ENCODE measurements at places on chromosomes 6 and 20.
A peak's percentile ranks its signal among the peaks of the same experiment; 100 is the strongest.

DNA sequence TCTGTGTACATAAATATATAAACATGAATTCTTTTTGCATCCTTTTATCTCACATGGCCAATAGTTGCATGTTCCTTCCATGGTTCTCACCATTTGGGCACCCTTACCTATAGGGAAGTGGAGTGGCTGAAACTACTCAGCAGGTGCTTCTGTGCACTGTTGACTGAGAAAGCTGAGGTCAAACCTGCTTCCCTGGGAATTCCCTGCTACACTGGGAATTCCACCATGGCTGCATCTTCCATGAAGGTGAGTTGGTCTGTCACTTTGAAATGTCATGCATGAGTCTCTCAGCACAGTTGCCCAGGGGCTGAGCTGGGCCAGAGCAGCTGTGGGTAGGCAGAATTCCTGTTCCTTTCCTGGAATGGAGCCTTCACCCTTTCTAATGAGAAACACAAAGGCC is 193.8 kb upstream of the PRSS16 start:
- no peak for DNase-seq

DNA sequence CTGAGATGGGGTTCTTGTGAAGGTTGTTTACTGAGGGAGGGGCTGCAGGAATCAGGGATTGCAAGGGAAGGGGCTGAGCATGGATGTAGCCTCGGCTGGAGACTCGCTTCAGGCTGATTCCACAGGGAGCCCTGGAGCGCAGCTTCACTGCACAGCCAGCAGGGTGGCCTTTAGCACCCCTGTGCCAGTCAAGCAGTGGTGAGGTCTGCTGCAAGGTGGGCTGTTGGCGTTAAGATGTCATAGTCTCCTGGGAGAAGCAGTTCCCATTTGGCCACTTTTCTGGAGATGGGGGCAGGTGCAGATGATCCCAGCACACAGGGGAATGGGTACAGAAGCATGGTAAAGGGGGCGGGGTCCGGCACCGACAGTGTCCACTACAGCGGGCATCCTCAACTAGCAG is 126.3 kb downstream of the TOX2 start:
- DNase-seq = no peak

DNA sequence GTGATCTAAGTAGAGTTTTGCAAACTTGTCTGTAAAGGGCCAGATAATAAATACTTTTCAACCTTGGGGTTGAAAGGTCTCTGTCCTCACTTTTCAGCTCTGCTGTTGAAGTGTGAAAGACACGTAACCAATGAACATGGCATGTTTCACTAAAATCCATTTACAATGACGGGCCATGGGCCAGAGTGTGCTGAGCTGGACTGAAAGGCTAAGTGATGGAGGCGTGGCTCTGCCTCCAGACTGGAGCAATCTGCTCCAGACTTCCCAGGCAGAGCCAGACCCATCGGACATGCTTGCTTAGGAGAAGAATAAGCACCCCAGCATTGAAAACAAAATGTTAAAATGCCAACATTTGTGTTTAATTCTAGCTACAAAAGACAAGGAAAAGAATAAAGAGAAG is 41.4 kb downstream of the SCAND1 start:
- no peak for DNase-seq

DNA sequence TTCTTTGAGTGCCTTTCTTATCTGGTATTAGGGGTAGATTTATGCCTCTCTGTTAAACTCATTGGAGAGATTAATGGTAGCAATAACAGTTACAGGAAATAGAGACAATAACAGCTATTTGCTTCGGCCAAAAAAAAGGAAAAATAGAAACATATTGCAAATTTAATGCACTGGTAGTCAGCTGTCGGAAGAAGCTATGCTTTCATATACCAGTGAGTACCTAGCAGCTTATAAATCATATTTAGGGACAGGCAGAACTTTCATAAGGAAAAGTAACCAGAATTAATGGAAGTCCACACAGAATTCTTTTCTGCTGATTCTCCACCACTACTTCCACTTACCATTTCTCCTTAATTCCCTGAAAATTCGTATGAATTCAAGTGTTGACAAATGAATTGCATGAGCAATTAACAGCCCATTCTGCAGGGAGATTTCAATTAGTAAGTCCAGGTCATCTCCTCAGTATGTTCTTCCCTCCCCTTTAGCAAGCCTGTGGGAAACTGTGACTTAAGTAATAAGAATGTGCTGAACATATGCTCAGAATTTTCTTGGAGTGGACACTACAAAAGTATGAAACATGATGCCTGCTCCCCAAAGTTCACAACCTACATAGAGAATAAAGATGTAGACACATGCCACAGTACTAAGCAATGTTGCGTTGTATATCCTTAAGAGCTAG is 196.7 kb upstream of the KCNQ5 start:
- no peak for DNase-seq

DNA sequence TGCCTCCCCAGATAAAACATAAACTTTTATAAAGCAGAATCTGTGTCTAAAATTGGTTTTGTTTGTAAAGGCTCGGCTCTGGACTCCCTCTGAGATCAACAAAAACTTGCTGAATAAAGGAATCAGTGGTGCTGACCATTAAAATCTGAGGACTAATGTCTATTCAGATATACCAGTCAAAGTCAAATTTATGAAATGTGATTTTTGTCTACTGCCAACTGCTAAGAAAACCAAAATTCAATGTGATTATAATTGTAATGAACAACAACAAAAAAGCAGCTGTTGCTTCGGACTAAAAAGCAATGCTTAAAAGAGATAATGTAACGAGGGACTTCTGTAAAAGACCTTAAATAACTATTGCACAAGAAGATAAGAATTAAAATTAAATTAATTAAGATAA is 26.6 kb downstream of the PRKN start:
- no peak for DNase-seq

DNA sequence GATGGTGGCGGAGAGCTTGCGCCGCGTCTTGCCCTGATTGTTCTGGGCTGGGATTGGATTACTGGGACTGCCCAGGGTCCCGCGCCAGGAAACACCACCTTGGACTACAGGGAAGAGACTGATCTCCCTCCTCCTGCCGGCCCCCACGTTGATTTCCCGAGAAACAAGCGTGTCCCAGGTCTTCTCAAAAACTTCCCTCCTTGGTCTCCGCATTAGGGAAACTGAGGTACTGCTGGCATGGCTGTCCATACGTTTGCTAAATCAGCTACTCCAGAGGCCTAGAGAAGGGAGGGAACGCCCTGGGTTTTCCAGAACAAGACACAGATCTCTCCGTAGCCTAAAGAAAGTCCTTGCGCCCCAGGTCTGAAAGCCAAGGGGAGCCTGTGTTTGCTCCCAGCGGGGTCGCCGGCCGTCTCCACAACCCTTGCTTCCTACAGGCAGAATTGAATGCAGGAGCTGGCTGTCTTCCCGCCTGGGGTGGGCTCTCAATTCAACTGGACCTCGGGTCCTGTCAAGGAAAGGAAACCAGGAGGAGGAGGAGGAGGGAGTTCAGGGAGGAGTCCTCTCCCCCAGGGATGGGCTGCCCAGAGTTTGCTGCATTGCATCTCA is 29.2 kb downstream of the TFAP2A start:
- DNase-seq = peak; percentile 55

- DNase-seq = no peak
Observed at GRCh38 chr6:162306616-162307015, 420.9 kb downstream of the PRKN start.
